Caki2 (cell line): ENCODE measurements at places on chromosomes 3 and 15. TPM values are rescaled to one million over a fixed set of nuclear protein-coding genes. Genes with fewer than 3 reads are reported as not detected.
A peak's percentile ranks its signal among the peaks of the same experiment; 100 is the strongest.

DNA sequence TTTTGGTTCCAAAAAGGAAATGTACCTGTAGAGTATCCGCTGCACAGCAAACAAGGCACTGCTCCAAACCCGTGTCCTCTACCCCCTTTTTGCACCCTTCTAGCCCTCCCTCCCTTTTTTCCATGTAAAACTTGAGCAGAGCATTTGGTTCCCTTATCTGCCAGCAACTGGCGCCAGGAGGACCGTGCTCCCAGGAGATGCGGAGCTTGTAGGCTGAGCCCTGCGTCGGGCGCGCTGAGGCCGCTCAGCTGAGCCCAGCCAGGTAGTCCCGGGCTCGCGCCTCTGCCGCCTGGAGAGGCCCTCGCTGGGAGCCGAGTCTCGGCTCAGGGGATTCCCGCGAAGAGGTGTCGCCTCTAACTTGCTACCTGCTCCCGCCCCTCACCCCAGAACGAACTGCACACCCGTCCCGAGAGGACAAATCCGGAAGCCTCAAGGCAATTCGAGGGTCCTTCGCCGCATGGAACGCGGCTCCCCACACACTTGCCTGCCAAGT, 575 bp downstream of the TRPM7 start:
- no peak for DNase-seq

C3orf70 gene
- not detected in 2 replicates for total RNA-seq

AMOTL2 gene
- 85.0 and 114 TPM in 2 replicates for total RNA-seq

DNA sequence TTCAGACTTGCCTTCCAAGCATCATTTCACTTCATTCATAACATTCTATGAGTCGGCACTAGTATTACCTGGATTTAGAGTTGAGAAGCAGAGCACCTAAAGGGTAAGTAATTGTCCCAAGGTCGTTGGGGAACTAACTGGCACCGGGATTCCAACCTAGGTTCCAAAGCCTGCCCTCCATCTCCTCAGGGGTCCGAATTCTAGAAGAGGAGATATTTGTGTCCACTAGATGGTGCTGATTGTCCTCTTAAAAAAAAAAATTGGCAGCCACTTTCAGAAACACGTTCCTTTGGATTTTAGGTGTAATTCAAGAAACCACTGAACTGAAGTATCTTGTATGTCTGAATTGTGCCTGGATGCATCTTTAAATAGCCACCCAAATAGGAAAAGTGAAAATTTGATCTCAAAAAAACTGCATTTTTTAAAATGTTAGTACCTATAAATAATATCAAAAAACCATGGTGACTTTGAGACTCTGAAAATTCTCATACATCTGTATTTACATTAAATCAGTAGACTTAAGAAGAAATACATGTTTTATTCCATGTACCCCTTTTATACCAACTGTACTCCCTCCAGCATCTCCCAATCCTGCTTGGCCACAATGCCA, 3.9 kb upstream of the FSIP1 start:
- DNase-seq, result peak; percentile 51

DNA sequence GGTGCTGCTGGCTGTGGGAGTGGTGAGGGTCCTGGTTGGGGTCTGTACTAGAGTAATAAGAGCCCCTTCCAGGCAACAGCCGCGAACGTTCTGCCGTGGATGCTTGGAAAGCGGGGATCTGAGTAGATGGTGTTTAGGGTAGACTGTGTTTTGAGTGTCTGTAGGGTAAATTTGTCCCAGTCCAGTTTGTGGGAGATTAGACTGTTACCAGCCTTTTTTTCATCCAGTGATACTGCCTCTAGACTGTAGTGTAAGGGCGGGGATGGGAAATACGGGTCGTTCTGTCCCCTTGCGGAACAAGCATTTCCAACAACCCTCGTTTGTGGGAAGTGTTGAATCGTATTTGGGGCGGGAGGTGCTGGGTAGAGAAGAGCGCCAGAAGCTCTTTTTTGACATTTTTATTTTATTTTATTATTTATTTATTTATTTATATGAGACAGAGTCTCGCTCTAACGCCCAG, 424 bp downstream of the HAUS2 start:
- no peak for DNase-seq

PLAAT1 gene
- 6.0 and 22.0 TPM in 2 replicates for total RNA-seq

DNA sequence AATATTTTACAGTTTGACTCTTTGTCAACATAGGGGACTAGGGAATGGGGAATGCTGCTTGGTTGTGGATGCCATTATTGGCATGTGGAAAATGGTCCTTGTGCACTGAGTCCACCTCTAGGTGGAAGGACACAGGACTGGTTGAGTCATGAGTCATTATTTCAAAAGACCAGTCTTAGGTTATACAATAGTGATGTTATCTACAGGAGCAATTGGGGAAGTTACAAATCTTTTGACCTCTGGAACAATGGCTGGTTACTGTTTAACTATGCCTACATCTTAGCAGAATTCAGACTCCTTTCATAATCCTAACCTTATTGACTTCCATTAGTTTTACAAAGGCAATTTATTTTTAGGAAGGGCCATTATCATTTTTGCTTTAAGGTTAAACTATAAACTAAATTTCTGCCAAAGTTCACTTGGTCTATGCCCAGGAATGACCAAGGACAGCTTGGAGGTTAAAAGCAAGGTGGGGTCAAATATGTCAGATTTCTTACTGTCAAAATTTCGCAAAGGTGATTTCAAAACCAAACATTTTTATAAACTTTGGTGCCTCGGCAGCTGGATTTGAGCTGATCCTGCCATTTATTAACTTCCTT, 11.8 kb upstream of the CCR8 start:
- peak; percentile 14 for DNase-seq

CGGBP1 gene
- total RNA-seq, result 1.8 and 16.3 TPM in 2 replicates

DNA sequence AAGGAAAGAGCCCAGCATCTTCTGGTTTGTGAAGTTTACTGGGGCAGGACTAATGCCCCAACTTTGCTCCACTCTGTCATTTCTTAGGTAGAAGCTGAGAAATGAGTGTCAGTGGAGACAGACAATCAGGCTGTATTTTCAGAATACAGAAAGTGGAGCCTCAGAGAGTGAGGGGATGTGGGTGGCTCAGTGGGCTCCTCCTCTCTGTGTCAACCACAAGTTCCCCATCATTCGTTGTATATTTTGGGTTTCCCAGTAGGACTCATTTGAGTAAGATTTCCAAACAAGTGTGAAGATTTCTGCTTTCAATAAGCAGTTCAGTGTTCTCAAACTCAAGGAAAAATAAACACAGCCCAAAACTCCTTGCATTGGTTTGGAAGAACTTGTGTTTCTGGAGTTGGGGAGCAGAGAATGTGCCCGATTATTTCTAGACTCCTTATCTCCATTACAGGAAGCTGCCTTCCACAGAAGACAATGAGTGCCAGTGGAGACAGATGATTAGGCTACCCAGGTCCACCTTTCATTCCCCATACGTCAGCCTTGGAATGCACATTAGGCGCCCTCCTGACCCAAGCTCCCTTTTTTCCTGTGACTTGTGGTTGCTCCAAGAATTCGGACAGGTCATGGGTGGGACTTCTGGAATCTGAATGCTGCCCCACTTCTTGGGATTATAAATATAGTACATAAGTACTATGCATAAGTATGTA, 792.1 kb upstream of the LMCD1 start:
- DNase-seq, result no peak

DNA sequence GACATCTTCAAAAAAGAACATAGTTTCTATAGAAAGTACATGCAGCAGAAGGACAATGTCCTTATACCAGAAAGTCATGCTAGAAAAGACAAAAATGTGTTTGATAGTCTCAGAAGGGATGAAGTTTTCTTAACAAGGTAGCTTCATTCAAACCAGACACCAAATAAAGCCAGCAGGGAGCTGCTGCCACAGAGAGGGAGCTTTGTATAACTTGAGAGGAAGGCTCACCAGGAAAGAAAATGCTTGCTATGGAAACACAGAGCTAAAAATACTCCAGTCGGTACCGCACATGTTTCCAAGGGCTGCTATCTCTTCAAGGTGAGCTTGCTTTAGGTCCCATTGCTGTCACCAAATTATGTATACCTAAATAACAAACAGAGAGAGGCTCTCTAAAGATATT, 1074.8 kb upstream of the ALCAM start:
- DNase-seq, result no peak

DNA sequence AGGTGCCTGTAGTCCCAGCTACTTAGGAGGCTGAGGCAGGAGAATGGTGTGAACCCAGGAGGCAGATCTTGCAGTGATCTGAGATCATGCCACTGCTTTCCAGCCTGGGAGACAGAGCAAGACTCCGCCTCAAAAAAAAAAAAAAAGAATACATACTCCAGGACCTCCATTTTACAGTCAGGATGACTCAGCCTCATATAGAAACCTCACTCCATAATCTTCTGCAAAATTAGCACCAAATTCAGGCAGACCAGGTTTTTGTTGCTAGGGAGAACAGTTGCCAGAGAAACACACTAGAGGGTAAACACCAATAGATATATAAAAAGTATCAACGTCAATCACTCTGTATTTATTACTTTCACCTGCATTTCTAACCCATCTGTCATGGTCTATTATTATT, 28.3 kb upstream of the AP3B2 start:
- peak; percentile 38 for DNase-seq

- DNase-seq, result peak; percentile 49
These were observed 75.5 kb downstream of the MSL2 start for GRCh38 chr3:136120373-136121348.

GRCh38 chr3:54826251-54826691, 101.6 kb downstream of the LRTM1 start:
- DNase-seq, result no peak

DNA sequence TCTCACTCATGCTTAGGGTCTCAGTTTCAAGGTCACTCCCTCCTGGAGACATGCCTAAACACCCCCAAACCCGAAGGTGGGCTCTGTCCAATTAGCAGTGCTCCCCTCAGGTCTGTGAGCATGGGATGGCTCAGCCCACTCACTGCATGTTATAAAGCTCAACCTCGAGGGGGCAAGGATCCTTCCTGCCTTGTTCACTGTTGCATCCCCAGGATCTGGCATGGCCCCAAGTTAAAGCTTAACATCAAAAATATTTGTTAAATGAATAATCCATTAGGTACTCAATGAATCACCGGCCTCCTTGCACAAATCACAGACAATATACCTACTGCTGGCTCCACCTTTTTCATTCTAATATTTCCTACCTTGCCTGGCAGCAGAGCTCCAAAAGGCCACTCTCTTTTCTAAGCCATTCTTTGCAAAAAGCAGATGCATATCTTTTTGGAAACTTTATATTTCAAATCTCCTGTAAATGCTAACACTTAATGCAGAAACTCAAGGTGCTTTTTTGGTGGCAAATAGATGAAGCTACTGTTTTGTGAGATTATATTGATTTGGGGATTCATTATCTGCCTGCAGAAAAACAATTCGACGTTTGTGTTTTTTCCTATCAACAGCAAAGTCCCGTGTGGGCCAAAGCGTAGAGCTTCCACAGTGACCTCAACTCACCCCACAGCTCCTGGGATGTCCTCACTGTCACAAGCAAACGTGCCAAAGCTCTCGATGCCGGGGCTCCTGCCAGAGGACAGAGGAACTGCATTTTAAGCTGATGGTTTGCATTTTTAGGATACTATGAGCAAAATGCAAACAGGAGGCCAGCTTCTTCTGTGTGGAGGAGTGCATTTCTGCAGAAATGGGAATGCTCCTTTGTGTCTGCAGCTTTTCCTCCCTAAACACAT, 35.4 kb downstream of the PCOLCE2 start:
- DNase-seq, result peak; percentile 84

DNA sequence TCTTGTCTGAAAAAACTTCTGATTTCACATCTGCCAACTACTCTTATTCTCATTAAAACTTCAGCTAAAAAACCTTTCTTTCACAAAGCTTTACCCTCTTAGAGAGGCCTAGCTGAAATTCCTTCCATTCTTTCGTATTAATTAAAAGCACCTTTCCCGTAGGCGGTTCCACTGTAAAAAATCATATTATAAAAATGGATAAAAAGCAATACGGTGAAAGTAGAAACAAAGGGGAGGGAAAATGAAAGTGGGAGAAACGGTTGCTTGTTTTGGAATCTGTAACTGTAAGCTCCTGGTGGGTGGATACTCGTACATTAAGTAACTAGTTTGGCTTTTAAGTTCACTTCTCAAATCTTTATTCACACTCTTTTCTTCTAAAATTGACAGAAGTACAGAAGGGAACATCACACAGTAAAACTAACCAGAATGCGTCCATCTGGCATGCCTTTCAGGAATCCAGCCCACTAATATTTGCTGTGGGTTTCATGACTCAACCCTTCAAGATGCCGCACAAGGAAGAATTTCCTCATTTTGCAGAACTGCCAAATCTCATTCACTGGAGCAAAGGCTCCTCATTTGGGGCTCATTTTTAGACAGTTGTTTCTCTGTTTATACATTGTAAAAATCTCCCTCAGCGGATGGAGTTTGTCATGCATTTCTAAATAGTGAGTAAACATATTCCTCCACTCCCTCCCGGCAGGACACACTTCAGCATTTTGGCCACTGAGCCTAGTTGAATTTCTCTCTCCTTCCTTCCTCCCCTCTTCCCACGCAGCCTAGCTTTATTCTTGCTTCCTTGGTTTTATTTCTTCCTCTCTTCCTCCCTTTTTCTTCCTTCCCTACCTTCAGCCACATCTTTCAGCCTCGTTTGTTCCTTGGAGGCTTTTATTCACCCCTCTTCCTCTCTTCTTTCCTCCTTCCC, 419.5 kb upstream of the NAALADL2 start:
- peak; percentile 77 for DNase-seq

GRCh38 chr15:43218908-43219706, 1.7 kb downstream of the EPB42 start:
- no peak for DNase-seq

ITGA11 gene
- not detected in 2 replicates for total RNA-seq

- no peak for DNase-seq
These were observed 6.5 kb downstream of the IGF2BP2 start for GRCh38 chr3:185818267-185818875.
